PC-9 (cell line): ENCODE measurements at places on chromosomes 5 and 9.

DNA sequence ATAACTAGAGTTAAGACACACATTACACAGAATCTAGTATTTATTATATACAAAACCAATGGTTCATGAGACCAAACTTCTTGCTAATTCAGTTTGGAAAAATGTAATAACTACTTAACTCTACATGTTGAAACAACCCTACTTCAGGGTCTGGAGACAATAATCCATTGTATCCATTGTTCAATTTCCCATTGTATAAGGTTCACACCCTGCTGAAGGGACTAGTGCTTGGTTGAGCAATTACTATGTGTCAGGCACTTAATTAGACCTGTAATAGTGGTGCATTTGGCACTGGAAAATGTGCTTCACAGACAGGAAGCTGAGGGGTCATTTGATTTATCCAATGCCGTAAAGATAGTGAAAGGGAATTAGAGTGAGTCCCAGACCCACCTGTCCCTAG is 114.3 kb upstream of the PAPPA start:
- DNase-seq = no peak

- no peak for DNase-seq
Observed at GRCh38 chr9:17063535-17064135, 71.2 kb upstream of the CNTLN start.

DNA sequence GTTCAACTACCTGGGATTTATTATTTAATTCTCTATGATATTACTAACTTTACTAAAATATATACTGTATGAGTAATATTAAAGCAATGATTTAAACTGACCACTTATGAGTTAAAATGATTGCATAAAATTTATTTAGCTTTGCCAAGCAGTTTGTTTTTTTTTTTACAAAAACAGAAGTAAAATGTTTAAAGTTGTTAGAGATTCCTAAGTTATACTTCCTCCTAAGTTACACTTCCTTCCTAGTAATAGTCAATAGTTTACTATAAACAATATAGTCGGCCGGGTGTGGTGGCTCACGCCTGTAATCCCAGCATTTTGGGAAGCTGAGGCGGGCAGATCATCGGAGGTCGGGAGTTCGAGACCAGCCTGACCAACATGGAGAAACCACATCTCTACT is 23.7 kb upstream of the LRRC19 start:
- no peak for DNase-seq

DNA sequence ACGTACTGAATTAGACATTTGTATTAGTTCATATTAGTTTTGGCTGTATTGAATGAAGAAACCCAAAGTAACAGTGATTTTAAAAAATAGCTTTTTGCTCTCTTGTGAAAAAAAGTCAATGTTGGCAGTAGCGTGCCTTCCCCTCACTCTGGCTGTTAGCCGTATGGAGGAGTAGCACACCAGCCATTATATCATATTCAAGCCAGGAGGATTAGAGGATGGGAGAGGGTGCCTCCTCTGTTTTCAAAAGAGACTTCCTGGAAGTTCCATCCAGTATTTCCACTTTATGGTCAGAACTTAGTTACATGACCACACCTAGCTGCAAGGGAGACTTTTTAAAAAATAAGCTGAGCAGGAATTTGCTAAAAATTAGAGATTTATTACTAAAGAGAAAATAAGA is 41.2 kb downstream of the GPR21 start:
- no peak for DNase-seq

DNA sequence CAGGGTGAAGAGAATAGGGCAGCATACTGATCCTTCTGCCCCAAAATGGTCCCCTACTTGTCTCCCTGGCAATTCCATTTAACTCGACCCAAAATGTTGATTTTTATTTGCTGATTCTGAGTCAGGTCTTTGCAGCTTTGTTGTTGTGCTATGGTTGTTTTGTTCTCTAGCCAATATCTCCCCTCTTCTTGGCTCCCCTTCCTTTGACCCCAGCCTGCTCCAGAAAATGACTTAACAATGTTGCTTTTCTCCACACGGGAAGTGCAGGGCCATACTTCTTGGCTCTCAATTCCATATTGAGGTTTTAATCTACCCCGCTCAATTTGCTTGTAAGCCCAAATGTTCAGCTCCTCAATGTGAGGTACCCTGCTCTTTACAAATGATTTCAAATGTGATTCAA is 330.0 kb downstream of the RASEF start:
- DNase-seq = no peak

GRCh38 chr5:143355710-143356109 is 47.8 kb downstream of the NR3C1 start:
- DNase-seq = peak; percentile 72

DNA sequence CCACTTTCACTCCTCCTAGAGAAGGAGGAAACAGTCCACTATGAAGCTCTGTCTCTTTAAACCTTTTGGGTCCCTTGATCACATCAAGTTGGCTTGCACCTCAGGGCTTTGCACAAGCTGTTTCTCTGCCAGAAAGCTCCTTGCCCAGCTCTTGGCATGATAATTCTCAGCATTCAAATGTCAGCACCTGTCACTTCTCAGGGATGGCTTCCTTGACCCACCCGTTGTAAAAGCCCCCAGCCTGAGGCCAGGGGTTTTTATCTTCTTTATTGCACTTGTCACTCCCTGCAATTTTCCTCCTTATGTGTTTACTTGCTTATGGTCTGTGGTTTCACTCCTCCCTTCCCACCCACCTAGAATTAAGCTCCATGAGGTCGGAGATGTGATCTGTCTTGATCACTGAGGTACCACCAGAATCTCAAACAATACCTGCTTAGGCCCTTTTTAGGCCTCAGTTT is 200.7 kb upstream of the TBC1D2 start:
- no peak for DNase-seq

GRCh38 chr5:91038180-91038808 is 344.8 kb downstream of the ARRDC3 start:
- DNase-seq = no peak

GRCh38 chr5:57768745-57769144 is 286.1 kb upstream of the ACTBL2 start:
- no peak for DNase-seq

DNA sequence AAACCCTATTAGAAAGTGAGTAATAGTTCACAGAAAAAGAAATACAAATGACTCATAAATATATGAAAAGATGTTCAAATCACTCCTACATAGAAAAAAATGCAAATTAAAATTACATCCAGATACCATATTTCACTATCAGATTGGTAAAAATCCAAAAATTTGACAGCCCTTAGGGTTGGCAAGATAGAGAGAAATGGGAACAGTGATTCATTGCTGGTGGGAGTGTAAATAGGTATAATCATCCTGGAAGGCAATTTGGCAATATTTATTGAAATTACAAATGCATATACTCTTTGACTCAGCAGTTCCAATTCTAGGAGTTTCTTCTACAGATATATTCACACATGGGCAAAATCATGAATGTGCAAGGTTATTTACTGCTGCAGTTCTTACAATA is 273.5 kb downstream of the NR2F1-AS1 start:
- peak; percentile 93 for DNase-seq

- DNase-seq = no peak
Observed at GRCh38 chr5:114174837-114175236, 187.0 kb upstream of the KCNN2 start.

- no peak for DNase-seq
Observed at GRCh38 chr9:96158147-96158546, 143.8 kb downstream of the HSD17B3 start.

DNA sequence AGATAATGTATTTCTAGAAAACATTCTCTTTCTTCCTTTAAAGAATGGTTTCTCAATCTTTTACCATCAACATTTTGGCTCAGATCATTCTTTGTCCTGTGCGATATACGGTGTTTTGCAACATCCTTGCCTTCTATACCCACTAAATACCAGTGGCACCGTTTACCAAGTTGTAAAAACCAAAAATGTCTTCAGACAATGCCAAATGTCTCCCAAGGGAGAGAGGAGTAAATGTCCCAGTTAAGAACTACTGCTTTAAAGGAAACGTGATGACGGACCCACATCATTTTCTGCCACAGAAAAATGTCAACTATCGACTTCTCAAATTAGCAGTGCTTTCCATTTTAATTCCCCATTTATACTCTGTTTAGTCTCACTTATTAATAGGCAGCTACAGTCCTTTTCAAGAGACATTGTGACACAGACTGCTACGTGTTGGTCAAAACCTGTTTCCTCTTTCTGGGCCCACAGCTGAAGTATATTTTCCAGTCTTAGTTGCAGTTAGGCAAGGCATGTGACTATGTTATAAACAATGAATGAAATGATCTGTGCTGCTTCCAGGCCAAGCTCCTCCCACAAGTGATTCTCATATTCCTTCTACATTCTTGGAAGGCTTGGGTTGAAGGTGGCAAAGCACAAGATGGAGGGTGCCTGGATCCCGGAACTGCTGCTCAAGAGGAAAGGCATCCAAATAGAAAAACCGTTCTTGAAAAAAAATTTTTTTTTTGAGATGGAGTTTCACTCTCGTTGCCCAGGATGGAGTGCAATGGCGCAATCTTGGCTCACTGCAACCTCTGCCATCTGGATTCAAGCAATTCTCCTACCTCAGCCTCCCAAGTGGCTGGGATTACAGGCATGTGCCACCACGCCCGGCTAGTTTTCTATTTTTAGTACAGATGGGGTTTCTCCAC is 8.8 kb downstream of the PRXL2C start:
- no peak for DNase-seq
